ENCODE measurements at places on chromosomes 5 and 9.

DNA sequence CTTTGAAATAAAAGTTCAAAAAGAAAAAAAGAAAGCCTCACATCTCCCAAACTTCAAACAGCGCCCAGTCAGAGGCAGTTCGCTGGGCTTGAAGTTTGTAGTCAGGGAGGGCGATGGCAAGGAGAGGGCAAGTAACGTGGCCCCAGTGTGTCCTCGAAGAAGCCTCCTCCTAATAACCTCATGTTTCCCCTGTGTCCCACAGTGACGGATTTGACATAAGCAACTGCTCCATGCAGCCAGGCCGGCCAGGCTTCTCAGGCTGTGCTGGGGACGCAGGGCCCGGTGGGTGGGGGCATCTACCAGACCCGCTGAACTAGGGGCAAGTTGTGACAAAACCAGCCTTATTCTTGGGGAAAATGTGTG, 172.2 kb downstream of the ERCC6L2 start:
- DNase-seq = no peak

- no peak for DNase-seq
These were observed 22.4 kb downstream of the RNF130 start for GRCh38 chr5:180049185-180049548.

DNA sequence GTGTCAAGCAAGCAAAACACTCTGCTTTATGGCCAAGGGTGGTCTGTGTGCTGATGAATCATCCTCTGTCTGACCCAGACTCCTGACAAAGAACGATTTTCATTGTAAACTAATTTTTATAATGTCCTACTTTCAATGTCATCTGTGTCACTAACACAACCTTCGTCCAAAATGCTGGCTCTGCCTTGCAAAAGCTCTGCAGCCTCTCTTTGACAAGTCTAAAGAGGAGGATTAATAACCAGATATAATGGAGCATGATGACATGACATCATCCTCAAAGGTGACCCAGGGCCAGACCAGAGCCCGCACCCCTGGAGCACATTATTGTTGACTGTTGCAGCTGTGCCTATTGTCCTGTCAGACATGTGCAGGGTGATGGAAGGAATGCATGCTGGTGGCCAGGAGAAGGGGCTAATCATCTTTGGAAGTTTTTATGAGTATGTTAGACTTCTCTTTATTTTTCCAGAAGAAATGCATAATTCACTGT, 589.4 kb downstream of the NR2F1-AS1 start:
- DNase-seq = no peak

DNA sequence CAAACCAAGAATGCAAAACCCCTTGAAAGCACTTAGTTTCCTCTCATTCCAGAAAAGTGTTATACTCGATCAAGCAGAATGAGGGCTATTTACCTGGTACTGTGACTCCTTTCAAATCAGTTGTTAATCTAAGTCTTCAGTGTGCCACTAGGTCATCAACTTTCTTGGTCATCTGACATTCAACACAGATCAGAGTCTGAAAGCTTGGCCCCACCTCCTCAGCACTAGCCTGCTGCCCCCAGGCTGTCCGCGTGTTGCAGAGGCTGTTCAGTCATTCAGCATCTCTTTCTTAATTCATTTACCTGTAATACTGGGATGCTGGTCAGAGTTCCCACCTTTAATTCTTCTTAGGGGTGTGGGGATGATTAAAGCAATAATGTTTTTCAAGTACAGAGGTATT, 28.5 kb downstream of the ENC1 start:
- no peak for DNase-seq

- DNase-seq = no peak
These were observed 3.9 kb downstream of the TEX48 start for GRCh38 chr9:114678130-114678529.

DNA sequence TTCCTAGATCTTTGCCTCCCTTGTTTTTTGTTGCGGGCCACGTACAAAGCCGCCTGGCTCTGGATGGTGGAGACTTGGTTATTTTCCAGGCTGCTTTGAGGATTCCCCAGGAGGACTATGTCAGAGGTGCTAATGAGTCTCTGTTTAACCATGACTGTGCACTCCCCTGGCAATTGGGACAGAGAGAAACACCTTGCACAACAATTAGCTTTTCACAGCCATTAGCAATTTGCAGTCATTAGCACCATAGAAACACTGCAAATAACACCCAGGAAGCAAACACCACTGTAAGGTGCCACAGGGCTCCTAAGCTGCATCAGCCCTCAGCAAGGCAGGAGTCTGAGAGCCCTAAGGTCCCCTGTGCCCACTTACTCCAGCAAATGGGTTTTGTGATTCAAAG, 201.0 kb upstream of the VLDLR start:
- DNase-seq = no peak

- no peak for DNase-seq
These were observed 56.1 kb upstream of the TUT7 start for GRCh38 chr9:86410281-86410680.

DNA sequence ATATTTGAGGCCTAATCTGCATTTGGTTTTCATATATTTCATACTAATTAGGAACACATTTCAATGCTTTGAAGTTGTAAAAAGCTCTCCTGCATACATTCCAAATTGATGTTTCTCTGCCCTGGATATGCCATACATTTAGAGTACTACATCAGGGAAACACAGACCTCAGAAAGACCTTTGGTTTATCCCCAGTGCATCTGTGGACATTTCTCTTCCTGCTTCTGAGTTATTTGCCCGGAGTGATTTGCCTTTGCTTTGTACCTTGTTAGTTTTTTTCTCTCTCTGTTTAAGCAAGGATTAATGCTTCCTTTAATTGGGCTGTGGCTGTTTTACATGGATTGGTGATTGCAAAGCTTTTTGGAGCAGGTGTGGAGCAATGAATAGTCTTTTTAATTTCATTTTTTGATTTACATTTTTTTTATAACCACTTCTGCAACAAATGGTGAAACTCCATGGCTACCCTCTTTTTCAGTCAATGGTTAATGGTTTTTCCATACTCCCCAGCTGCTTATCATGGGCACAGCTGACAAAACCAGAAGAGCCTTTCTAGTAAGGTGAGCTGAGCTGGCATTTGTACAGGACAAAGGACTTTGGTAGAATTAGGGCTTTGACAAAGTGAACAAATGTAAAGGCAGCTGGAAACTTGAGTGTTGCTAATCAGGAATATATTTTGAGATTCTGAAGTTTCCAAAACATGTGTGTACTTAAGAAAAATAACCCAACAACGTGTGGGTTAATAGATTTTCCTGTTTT, 54.2 kb downstream of the ZSWIM6 start:
- no peak for DNase-seq

GRCh38 chr5:173923218-173924095, 35.3 kb downstream of the CPEB4 start:
- DNase-seq = peak; percentile 68

DNA sequence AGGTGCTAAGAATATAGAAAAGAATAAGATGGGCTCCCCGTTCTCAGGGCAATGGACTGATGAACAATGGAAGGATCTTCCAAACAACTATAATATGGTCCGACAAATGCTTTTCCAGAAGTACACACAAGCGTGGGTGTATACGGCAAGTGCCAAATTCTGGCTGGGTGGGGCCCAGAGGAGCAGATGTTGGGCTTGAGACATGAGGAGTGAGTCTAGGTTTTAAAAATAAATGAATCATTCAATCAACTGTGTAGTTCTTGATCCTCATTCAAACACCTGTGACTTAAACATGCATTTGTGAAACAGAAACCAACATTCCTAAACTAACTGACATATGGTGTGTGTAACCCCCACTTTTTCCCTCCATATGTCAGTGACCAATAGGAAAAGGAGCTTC, 47.9 kb downstream of the MFAP3 start:
- no peak for DNase-seq

GRCh38 chr9:124257844-124258606, at the start of gene NEK6:
TSS of gene NEK6 (plus strand) at chr9:124257949. CDS start at chr9:124301965, 44,016 bp downstream.
- DNase-seq = no peak

DNA sequence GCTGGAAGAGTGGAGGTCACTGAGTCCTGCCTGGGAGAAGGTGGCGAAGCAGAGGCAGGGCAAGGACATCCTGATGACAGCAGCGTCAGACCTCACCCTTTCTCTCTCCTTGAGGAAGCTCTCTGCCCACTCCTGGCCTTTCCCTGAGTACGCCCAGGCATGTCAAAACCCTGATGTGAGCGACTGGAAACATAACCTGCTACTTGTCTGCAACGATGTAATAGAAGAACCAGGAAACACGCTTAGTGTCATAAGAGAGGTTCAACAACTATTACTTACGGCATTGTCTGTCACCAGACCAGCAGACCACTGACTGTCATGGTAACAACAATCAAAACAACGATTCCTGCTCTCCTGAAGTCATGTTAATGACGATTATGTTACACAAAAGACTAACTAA, 152.4 kb downstream of the ACTL7B start:
- DNase-seq = no peak

- DNase-seq = no peak
These were observed 113.3 kb upstream of the ZNF608 start for GRCh38 chr5:124859556-124860290.

DNA sequence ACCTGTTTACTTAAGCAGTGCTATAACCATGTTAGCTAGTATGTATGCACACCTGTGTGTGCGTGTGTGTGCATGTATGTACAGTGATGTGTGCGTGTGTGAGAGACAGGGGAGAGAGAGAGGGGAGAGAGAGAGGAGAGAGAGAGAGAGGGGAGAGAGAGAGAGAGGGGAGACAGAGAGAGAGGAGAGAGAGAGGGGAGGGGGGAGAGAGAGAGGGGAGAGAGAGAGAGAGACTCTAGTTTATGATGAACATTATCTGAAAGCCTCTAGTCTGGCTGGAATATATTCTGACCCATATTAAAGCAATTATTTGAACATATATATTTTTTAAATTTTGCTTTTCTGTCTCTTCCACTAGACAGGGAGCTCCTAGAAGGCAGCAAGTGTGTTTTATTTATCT, 117.5 kb upstream of the CPEB4 start:
- no peak for DNase-seq
